ENCODE measurements at places on chromosomes 2 and 18. TPM values are rescaled to one million over a fixed set of nuclear protein-coding genes. Genes with fewer than 3 reads are reported as not detected.

- DNase-seq: peak; percentile 38
Measured at GRCh38 chr2:65232636-65233035, 5.0 kb downstream of the ACTR2 start.

DNA sequence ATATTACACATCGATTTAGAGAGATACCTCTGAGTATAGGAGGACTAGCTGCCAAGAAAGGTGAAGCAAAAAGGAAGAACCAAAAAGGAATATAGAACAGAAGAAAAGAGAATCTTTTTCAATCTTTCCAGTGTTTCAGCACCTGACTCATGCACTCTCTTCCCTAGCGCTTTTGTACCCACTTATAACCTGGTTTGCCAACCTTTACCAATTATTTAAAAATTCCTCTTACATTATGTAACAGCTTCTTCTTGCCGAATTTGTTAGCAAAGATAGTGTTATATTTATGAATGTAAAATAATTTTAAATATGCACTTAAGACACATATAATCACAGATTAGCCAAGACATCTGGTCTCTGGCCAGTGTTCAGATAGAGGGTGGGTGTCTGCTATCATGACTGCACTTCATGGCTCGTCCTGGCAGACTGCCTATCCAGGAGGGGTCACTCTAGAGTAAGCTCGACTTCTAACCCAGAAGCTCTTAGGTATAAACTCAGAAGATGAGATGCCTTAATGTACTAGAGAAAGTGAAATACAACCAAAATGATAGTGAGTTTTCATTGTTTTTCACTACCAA lies 122.9 kb downstream of the ATAD2B start:
- peak; percentile 61 for DNase-seq

DNA sequence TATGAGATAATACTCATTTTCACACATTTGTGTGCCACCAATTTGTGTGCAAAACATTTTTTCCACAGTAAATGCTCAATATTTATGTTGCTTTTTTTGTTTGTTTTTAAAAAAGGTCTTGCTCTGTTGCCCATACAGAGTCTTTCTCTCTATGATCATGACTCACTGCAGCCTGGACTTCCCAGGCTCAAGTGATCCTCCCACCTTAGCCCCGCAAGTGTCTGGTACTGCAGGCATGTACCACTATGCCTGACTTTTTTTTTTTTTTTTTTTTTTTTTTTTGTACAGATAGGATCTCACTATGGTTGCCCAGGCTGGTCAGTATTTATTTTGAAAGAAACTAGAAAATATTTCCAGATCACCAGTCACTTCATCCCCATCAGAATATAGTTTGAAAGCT lies 297.8 kb upstream of the GYPC start:
- no peak for DNase-seq

DNA sequence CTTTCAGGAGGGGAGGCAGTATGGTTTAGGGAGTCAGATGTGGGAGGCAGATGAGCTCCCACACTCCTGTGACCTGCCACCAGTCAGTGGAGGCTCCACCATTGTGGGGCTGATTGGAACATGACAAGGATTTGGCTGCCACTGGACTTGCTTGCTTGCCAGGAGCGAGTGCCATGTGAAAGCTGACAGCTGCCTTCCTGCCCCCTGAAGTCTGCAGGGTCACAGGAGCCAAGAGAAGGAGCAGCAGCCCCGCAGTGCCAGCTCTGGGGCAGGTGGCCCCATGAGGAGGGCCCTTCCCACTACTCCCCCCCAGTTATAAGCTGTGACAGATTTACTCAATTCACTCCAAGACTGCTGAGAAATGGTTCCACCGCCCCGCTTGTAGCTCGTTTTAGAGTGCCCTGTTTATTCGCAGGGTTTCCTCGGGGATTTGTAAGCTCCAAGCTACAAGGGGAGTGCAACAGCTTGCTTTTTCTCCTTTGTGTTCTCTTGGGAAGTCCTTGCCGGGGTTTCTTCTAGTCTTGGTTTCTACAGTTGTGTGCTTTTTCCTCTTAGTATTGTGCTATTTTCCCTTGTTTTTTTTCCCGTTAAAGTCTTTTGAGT lies 414.3 kb downstream of the MEIS1 start:
- no peak for DNase-seq

DNA sequence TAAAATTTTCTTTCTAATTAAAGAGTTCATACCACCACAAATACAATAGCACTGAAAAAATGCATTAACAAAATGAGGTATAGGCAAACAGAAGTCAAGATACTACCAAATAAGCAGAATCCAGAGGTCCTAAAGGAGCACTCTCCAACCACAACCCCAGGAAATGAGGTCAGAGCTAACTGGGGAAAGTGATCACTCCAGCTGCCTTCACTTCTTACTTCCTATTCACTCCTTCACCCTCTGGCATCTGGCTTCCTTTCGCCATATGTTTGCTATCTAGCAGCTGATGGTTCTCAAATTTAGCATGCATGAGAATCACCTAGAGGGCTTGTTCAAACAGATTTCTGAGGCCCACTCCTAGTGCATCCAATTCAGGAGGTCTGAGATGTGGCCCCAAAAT lies 212.6 kb upstream of the ACVR2A start:
- DNase-seq: no peak

DNA sequence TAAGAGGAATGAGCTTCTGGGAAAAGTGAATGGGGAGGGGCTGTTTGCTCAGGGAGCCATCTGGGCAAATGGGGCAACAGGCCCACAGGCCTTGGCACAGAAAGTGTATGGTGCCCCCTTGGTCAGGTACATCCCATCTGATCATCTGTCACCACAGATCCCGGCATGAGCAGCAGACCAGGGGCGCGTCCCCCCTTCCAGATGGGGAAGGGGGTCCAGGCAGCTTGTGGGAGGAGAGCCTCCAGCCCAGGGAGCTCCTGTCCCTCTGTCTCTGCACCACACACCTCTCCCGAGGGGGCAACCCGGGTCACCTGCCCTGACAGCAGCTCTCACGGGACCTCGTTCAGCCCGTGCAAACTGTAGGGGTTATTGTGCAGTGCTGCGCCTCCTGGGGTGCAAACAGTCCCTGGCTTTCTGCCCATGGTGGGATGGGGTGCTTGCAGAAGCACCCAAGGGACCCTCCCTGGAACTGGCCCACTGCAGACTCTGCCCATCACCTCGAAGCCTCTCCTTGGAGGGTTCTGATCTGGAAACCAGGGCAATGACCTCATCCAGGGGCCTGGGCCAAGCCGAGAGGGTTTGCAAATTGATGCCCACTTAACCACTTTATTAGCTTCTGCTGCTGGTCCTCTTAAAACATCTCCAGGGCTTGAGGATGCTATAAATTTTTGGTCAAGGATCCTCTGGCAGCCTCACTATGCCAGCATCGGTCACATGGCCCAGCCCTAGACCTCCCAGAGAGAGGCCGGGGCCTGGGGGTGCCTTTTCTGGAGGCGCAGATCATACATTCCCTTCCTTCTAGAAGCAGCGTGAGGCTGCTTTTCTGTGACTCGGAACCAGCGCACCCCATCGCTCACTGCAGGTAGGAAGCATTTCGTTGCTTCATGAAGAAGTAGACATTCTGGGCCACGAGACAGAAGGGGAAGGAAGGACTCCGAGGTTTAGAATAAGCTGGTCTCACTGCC lies 7.6 kb upstream of the BOK start:
- DNase-seq: no peak

DNA sequence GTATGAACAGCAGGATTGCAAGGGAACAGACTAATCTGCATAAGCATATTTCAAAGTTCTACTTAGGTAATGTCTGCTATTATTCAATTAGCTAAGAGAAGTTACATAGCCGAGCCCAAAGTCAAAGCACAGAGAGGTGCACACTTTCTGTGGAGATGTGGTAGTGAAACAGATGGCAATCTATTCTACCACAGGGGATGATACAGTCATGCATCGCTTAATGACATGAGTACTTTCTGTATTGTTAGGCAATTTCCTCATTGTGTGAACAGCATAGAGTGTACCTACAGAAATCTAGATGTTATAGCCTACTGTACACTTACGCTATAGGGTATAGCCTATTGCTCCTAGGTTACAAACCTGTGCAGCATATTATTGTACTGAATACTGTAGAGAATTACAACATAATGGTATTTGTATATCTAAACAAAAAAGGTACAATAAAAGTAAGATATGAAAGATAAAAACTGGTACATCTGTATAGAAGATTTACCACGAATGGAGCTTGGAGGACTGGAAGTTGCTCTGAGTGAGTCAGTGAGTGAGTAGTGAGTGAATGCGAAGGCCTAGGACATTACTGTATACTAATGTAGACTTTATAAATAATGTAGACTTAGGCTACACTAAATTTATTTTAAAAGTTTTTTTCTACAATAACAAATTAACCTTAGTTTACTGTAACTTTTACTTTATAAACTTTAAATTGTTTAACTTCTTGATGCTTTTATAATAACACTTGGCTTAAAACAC lies 197.6 kb downstream of the MBD5 start:
- no peak for DNase-seq

DNA sequence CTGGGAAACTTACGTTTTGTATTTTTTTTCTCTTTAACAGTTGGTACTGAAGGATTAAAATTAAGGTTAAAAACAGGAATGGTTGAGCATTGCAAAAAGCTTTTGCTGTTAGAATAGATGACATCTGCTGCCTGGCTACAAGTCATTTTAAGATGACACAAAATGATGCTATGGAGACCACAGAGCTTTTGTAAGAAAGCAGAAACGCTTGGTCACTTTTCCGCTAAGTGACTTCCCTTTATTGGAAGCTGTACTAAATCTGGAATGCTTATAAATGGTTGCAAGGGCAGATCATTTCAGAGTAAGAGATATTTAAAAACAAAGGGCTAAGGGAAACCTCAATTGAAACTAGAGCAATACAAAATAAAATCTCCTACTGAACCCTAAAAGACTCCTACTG lies 544.0 kb downstream of the STK39 start:
- no peak for DNase-seq

DNA sequence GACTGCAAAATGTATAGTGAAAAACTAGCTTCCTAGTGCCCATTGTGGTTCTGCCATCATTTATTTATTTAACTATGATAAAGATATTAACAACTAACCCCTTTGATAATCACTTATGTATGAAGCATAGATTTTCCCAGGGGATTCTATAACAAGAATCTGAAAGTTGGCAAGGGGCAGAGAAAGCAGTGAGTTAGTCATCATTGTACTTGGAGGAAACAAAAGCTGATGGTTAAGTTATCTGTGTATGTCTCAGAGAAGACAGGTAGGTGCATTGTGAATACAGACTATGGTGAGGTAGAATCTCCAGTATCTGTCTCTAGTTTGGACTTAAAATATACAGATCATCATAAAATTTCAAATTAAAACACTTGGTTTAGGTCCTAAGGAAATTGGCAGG lies 2159.1 kb upstream of the CELF4 start:
- DNase-seq: peak; percentile 19

DNA sequence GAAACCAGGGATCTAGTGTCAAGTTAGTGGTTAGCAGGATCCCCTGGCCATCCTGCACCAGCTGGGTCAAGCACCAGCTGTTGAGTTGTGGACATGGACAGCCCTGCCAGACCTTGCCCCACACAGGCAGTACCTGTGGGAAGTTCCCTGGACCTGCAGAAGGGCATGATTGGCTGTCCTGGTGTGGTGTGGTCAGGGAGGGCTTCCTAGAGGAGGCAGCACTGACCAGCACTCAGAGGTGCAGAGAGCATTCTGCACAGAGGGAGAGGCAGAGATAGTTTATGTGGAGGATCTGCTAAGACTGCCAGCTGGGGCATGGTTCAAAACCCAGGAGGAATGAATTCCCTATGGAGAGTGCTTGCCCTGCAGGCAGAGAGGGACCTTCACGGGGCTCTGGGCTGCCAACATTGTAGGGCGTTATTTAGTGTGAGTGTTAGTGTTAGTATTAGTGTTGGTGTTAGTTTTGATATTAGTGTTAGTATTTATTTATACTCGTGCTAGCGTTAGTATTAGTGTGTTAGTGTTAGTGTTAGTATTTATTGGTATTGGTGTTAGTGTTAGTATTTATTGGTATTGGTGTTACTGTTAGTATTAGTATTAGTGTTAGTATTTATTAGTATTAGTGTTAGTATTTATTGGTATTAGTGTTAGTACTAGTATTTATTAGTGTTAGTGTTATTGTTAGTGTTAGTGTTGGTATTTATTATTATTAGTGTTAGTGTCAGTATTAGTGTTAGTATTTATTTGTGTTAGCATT lies 31.9 kb downstream of the TWIST2 start:
- DNase-seq: no peak

DNA sequence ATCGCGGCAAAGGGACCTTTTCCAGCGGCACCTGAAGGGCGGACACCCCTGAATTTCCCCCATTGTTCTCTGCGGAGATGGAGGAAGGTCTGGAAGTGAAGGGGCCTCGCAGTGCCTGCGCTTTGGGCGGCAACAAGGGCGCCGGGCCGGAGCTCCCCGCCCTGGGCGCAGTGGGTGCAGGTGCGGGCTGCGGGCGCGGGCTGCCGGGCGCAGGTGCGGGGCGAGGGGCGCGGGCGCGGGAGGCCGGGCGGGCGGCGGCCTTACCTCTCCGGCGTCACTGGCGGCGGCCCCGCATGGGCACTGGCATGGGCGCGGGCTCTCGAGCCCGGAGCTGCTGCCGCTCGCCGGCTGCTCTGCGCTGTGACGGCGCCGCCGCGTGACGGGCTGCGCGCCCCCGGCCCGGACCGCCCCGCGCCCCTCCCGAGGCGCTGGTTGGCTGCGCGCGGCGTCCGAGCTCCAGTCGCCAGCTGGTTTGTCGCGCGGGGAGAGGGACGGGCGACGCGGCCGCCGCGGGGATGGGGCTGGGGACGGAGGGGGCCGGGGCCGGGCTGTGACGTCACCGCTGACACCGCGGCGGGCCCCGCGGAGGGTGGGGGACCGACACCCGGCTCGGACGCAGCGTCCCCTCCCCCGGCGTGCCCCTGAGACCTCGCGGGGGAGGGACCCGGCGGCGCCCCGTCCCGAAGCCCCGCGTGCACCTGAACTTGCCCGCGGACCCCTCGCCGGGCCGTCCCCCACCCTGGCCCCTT lies at the start of gene KIF1A:
TSS of gene KIF1A (minus strand) at position 362 of the 749 bp plus-strand sequence. CDS start 22,467 bp downstream, outside the sequence.
- no peak for DNase-seq

DNA sequence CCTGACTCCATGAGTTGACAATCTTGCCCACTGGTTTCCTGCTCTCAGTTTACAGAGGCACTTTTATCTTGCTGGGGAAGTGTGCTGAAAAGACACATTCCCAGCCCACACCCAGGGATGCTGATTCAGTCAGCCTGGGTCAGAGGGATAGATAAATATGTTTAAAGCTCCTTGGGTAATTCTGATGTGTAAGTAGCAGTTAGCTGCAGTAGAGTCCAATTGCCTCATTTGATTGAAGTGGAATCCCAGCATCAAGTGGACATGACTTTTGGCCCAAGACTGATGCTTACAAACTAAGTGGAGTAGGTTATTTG lies 29.4 kb downstream of the PSD4 start:
- DNase-seq: peak; percentile 38

Gene MROH2A
- total RNA-seq: under 0.01 TPM

Gene DPP4
- 203 TPM for total RNA-seq

Gene OBSL1
- total RNA-seq: 90.4 TPM

Gene DTNA
- 34.3 TPM for total RNA-seq

Gene SOX11
- not detected for total RNA-seq

Gene FOXI3
- total RNA-seq: not detected

Gene IL1F10
- total RNA-seq: not detected

Gene IDH1
- 196 TPM for total RNA-seq

Gene TOGARAM2
- under 0.01 TPM for total RNA-seq

Gene MARCHF4
- total RNA-seq: 0.57 TPM

Data from fibroblast of the aortic adventitia (primary cell).